ENCODE measurements at places on chromosomes 5 and 9. TPM values are rescaled to one million over a fixed set of nuclear protein-coding genes. Genes with fewer than 3 reads are reported as not detected.

CCDC152 gene
- 9.0 TPM for total RNA-seq

DNA sequence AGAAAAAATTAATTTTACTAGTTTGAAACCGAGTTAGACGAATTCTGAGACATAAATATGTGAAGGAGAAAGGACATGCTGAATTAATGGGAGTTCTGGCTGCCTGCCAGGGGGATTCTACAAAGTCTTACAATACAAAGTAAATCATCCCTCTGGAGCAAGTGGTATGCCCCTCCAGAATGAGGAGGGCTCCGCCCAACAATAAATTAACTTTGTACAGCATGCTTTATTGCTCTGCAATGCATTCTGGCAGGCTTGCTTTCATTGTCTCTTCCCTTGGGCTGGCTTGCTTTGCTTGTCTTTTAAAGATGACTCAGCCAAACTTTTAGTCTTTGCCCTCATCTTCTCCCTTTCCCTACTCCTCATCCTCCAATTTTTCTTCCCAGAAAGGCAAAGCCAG is 11.7 kb upstream of the PCDHB1 start:
- DNase-seq: no peak

- DNase-seq: no peak
These were observed 49.4 kb upstream of the GRIN3A start for GRCh38 chr9:101787891-101788290.

EQTN gene
- total RNA-seq: not detected

SH3PXD2B gene
- 0.64 TPM for total RNA-seq

GRCh38 chr5:77638763-77639671 is 504 bp upstream of the OTP start:
- no peak for DNase-seq

- no peak for DNase-seq
These were observed 297.1 kb downstream of the KCTD16 start for GRCh38 chr5:144467792-144468191.

HBEGF gene
- 6.9 TPM for total RNA-seq

PCDHGB3 gene
- total RNA-seq: 0.09 TPM

DNA sequence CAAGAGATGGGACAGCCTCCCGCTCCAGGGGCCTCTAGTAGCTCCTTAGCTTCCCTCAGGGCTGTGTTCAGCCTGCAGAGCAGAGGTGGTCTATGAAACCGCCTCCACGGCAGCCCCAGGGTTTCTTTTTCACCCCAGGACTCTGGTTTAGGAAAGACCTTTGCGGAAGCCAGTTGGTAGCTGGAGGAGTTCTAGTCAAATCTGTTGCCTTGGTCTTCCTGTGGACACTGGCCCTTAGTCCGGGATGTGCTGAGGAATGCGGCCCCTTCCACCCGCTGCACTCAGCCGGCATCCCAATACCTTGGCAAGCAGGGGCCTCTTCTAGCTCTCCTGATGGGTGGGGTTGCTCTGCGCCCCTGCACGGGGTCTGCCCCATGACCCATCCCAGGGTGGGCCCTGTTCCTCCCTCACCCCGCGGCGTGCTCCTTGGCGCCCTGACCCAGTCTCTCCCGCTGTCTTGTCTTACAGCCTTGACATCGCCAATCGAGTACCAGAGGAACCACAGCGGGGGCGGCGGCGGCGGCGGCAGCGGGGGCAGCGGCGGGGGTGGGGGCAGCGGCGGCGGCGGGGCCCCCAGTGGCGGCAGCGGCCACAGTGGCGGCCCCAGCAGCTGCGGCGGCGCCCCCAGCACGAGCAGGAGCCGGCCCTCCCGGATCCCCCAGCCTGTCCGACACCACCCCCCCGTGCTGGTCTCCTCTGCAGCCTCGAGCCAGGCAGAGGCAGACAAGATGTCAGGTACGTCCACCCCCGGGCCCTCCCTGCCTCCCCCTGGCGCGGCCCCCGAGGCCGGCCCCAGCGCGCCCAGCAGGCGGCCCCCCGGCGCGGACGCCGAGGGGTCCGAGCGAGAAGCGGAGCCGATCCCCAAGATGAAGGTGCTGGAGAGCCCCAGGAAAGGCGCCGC is 94.3 kb upstream of the OTULINL start:
- DNase-seq: no peak

All from activated naive CD4-positive, alpha-beta T cell treated with anti-CD3 and anti-CD28 coated beads, Interleukin-2, amount 50 U/mL, for 72 hours (primary cell).